Tibial artery (tissue), 4 donors: ENCODE measurements at places on chromosomes 3 and 15.

GRCh38 chr15:62895905-62896316 is 146.6 kb upstream of the TPM1 start:
- no peak for DNase-seq

DNA sequence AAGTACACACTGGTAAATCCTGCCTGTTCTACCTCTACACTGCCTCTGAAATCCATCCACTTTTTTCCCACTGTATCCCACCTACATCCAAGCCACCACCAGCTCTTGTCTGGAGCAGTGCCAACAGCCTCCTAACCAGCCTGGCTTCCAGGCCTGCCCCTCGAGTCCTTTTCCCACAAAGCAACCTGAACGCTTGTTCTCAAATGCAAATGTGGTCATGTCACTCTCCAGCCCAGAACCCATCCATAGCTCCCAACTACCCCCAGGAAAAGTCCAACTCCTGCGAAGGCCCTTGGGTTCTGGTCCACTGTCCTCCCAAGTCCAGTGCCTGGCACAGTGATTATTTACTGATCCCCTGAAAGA is 83.8 kb downstream of the SEMA5B start:
- no peak for DNase-seq

DNA sequence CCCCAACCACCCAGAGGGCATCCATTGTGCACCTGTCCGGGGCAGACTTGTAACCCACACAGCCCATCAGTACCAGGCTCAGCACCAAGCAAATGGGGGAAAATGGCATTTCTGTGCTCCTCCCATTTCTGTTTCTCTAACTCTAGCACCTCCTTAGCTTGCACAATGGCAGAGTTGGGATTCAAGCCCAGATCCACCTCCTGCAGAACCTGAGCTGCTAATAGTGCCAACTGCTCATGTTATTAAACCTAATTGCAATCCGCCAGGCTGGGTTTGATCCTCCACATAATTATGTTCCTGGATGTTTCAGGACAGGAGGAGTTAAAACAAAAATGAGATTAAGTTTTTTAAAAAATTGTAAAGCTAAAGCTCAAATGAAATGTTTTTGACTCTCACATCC is 235.0 kb downstream of the OCA2 start:
- no peak for DNase-seq

DNA sequence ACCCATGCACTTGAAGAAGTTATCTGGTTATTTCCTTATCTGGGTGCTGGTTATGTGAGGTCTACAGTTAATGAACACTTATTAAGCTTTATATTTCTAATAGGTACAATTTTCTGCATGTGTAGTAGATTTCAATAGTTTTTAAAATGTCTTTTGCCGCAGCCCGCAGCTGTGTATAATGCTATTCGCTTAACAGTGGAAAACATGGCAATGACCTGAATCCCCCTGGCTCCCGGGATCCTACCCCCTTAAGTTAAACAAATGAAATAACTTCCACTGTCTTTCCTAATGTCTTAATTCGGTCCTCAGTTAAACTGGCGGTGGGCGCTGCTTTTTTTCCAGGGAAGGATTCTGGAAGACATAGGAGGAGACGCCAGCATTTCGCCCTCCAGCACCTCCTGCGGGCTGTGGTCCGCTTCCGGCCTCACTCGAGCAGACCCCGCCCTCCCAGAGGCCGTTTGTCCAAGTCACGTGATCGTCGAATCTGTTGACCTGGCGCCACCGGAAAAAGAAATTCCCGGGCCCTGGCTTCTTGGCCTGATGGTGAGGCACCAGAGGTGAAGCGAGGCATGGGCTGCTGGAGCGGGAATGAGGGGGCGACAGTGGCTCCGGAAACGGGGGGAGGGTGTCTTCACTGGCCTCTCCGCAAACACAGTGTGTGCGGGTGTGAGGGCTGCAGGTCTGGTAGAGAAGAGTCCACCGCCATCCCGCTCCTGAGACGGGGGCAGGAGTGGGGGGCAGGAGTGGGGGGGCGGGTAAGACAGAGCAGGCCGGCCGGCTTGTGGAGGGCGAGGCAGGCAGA is 45.6 kb upstream of the CSPG4 start:
- peak; percentile 91 for DNase-seq

DNA sequence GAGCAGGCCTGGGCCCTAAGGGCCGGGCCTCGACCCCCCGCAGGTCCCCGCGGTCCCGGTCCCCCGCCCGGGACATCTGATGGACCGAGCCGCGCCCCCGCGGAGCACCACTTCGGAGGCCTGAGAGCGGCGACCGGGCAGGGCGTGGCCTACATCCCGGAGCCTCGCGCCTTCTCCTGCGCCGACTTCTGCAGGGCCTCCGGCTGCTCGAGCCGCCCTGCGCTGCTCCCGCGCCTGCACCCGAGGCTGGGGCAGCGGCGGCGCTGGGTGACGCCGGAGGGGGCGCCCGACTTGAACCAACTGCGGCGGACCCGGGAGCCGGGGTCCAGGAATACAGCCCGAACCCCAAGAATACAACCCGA is 14.9 kb upstream of the GP9 start:
- DNase-seq = no peak

DNA sequence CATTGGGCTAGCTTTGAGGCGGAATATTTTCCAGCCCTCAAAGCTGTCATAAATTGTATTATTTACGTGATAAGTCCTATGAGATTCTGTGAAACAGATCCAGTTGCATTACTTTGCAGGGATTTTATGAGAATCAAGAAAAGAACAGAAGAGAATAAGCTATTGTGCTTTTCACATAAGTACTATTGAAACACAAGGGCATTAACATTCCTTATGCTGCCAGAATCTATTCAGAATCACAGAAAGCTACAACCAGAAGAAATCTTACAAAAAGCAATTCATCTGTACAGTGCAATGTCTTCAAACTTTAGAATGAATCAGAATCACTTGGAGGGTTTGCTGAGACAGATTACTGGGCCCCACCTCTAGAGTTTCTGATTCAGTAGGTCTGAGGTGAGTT is 10.6 kb upstream of the CACNA1D start:
- no peak for DNase-seq

DNA sequence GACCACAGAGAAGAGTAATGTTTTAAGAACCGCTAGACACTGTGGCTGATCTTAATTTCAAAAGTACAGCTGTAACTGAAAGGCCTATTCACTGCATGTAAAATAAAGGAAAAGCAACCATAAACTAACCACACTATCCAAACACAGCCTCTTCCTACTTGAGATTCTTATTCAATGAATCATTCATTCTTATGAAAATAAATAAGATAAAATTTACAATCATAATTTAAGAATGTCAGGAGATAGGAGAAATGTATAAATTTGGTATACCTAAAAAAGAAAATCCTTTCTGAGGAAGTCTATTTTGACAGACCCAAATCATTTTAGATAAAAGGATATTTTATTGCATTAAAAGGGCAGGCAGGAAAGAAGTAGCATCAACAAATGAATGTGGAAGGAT is 533.5 kb upstream of the ZNF385D start:
- DNase-seq = no peak

- no peak for DNase-seq
These were observed 111.4 kb downstream of the DLG1 start for GRCh38 chr3:197186887-197187588.

GRCh38 chr3:197371591-197372046 is 73.2 kb upstream of the DLG1 start:
- no peak for DNase-seq

GRCh38 chr15:62067448-62068044 is 769 bp downstream of the C2CD4A start:
- no peak for DNase-seq

DNA sequence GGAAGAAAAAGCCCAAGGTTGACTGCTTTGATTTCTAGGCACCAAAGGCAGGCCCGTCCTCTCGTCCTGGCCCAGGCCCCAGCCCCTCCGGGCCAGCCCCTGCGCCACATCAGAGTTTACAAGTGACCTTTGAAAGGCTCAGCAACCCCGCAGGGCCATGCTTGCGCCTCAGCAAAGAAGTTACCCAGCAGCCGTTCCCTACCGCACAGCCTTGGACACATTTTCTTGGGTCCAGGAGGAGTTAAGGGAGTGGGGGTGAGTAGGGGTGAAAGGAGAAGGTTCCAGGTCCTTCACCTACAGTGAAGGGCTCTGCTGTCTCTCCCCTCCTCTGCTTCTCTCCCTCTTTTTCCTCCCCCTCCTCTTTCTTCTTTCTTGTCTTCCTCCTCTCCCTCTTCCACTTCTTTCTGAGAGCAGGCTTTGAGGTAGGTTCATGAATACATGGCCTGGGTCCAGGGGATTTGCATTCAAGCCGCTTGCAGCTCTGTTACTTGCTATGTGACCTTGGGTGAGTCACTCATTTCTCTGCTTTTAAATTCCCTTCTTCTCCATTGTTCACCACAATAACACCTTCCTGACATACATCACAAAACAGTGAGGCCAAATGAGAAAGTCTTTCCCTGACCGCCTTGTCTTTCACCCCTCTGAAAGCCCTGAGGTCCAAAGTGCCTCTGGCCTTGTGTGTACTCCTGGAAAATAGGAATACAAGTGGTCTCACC is 223.3 kb upstream of the TPRG1 start:
- DNase-seq = no peak

DNA sequence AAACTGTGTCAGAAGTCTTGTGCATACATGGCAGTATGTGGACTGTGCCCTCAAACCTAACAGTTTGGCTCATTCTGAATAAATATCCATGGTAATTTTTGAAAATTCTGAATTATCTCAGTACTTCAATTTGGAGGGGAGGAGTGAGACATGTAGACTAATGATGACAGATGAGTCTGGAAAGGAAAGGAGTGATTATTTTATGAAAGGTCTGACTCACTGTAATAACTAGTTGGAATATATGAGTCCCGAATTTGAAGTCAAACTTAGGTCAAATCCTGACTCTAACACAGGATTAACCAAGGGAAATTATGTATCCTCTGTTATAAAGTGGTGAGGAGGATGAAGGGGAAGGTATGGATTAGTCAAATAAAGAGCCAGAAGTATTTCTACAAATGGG is 38.6 kb downstream of the SUCNR1 start:
- DNase-seq = no peak

- no peak for DNase-seq
These were observed 24.8 kb upstream of the RIOX2 start for GRCh38 chr3:97996988-97997387.

GRCh38 chr15:31452595-31453557 is 126.2 kb downstream of the KLF13 start:
- peak; percentile 84 for DNase-seq

DNA sequence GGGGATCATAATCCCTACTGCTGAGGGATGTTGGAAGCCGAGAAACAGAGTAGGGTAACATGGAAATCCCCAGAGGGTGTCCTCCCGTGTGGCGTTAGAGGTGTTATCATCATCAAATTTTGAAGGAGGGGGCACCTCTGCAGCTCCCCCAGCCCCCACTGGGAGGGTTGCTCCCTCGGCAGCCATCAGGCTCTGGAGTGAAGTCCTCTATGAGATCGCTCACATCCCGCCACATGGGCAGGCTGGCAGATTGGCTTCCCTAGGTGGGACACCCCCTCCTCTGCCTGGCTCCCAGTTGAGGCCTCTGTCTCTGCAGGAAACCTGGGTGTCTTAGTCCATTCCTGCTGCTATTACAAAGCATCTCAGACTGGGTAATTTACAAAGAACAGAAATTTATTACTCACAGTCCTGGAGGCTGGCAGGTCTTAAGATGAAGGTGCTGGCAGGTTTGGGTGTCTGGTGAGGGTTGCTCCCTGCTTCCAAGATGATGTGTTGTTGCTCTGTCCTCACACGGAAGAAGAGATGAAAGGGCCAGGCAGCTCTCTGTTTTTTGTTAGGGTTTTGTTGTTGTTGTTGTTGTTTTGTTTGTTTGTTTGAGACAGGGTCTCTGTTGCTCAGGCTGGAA is 120.5 kb downstream of the NUP210 start:
- DNase-seq = no peak

DNA sequence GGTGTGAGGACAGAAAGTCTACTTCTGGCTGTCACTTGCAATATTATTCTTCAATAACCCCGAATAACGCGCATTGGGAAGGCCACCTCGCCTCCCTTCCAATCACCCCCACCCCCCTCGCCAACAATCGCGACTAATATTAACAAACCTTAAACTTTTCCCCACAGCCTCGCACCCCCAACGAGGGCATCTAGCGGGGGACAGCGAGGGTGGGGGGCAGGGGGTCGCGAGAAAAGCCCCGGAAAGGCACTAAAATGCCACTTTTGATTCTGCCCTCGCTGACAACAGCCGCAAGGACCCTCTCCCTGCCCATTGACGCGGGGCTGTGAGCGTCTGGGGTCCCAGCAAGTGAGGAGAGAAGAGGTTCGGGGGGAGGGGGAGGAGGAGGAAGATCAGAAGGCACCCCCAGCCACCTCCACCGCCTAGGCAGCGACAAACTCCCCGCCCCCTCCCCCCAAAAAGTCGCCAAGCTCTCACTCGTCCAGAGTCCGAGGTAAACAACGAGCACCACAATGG is 868 bp downstream of the SATB1 start:
- DNase-seq = no peak

DNA sequence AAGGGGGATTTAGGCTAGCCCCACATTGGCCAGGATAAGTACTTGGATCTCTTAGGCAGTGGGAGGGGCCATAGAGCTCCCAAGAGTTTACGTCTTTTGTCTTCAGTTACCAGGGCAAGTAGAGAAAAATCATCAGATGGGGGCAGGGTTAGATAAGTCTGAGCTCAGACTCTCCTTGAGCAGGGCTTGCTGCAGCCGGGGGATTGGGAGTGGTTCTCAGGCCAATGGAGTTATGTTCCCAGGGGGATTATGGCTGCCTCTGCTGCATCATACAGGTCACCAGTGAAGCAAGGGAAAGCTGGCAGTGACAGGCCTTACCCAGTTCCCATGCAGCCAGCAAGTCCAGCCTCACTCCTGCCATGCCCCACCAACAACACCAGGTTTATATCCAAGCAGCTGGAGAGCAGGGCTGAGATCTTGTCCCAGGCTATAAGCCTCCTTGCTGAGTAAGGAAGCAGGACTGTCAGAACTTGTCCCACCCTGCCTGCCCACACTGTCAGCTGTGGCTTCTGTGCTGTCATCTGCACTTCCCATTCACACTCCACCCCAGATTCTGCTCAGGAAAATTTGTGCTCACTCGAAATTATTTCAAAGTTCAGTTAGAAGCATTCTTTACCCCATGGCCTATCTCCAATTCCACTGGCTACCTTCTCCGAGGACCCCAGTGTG is 215.3 kb downstream of the FAM43A start:
- DNase-seq = no peak

DNA sequence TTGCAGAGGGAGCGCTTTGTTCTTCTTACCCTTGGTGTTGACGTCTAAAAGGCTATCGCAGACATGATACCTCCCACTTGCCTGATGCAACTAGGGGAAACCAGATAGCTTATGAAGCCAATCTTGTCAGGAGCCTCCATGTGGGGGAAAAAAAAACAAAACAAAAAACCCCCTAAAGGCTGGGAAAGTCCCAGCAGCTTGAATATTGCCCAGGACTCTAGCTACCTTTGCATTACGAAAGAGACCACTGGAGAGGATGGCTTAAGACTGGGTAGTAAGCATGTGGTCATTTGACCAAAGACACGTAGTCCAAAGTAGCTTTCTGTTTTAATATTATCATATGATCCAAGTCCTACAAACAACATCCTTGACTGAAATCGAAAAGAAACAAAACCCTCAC is 120.7 kb upstream of the WNT5A start:
- no peak for DNase-seq

GRCh38 chr3:11390411-11391131 is 118.4 kb downstream of the ATG7 start:
- no peak for DNase-seq
